ENCODE measurements at places on chromosomes 2 and 18.

- no peak for DNase-seq
Measured at GRCh38 chr2:30511122-30512083, 64.4 kb downstream of the LCLAT1 start.

DNA sequence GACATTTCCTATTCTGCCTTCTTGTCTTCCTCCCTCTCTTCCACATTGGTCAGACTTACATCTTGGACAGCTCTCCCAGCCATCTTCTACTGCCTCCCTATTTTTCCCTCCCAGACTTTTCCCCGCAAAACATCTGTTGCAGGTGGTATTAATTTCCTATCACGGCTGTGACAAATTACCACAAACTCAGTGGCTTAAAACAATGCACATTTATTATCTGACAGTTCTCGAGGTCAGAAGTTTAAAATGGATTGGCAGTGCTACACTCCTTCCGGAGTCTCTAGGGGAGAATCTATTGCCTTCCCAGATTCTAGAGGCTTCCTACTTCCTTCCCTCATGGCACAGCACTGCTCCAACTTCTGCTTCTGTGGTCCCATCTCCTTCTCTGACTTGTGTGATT, 33.3 kb downstream of the STRADB start:
- DNase-seq: no peak

DNA sequence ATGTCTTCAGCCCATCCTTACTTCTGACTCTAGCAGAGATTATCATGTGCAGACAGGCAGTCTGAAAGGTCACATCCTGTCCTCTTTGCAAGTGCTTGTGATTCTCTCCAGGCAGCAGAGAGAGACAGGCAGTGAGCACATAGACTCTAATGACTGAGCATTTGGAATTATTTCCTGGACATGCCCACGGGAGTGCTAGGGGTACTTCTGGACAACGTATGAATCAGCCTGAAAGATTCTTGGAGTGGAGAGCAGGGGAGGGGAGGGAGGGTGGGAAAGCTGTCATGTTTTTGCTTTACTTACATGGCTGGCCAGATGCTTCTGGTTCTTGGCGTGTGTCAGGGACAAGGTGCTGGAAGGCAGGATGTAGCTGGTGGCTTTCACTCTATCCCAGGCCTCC, 150.6 kb downstream of the RIF1 start:
- DNase-seq: no peak

- DNase-seq: no peak
Measured at GRCh38 chr2:64869126-64869525, 120.1 kb upstream of the SLC1A4 start.

DNA sequence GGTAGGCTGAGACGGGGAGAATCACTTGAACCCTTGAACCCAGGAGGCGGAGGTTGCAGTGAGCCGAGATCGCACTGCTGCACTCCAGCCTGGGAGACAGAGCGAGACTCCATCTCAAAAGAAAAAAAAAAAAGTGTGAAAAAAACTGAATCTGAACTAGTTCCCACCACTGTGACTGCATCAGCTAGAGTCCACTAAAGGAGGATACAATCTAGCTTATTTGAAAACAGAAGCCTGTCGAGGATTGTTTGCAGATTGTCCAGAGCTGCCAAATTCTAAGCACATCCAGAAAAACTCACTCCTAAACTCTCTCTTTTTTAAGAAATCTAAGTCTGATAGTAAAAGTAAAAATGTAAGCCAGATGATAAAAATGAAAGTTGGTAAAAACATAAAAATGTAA, 10.6 kb downstream of the GFPT1 start:
- no peak for DNase-seq

DNA sequence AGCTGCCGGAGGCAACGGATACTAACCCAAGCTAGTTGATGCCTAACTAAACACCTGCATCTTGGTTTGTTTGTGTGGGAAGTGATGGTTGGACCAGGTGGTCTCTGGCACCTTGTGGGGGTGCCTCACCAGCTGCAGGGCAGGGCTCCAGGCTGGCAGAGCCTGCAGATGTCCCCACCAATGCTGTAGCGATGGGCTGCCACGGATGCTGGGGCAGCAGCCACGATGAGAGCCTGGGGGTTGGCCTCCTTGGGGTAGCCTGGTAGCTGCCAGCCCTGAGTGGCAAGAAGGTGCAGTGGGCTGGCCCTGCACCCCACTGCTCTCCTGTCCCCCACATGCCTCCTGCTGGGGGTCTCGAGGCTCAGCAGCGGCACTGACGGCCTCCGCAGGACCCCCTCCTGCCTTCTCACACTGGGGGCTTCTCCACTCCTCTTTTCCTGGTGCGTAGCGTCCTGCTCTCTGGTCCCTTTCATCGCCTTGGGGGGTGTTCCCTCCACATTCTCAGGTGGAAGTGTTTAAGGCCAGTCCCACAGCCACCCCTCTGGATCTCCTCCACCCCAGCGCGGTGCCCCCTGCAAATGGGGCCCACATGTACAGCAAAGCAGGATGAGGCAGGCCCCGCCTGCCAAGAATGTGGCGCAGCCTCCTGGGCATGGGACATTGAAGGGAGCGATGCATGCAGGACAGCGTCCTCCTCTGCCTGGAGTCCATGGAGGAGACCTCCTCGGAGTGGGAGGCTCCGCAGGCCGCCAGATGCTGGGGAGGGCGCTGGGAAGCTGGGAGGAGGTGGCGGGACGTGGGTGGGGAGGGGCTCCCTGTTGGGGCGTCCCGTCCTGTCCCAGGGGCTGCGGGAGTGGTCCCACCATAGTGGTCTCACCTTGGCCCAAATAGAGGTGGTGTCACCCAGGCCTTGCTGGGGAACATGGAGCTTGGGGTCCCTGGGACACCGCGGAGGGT, 173.1 kb downstream of the ASB1 start:
- DNase-seq: no peak

- DNase-seq: no peak
Measured at GRCh38 chr2:24816884-24817283, 23.7 kb downstream of the CENPO start.

DNA sequence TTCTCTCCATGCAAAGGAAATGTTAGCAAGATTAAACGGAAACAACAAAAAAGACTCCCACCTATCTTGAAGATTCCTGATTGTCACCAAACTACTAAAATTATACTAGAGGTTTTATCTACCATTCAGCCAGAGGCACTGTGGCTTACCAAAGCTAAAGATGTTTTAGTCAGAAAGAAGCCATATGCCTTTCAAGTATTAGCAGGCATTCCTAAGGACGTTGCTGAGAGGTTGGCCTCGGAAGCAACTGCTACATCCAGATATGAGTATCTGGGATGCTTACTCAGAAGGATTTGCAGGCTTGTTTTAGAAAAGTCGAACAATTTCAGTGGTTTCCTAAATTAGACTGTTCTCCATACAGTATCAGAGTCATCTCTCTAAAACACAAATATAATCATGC, 88.3 kb upstream of the UBE2E3 start:
- DNase-seq: no peak

DNA sequence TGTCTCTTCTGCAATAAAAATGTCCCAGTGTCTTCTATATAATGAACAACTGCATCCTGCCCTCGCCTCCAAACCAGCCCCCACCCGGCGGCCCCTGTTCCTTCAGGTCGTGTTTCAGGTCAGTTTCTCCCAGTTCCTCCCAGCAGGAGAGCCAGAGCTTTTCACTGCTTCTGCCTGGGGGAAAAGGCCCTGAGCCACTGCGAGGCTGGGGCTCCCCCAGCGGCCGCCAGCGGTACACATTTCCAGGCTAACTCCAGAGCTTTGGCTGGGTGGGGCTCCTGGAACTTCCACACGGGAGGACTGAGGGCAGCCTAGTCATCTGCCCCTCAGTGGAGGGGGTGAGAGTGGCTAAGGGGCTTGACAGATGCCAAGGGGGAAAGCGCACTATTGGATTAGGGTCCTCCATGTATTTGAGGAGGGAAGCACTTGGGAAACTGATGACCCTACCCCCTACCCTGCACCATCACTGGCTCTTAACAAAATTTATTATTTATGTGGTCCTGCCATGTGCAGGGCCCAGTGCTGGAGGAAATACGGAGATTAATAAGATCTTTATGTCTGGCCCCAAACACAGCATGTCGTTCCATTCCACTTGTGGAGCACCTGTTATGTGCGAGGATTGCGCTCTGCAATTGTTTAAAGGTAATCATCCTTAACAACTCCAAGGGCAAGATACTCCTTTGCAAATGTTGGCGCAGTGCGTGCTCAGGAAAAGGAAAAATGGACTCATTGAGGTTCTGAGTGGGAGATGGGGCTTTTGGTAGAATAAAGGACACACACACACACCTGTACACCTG, 17.3 kb upstream of the CYS1 start:
- DNase-seq: peak; percentile 75

GRCh38 chr2:11491348-11491933, 25.5 kb upstream of the E2F6 start:
- DNase-seq: no peak

GRCh38 chr2:68251855-68252399, 405 bp downstream of the PPP3R1 start:
- no peak for DNase-seq

- DNase-seq: no peak
Measured at GRCh38 chr2:11773747-11774525, 27.5 kb downstream of the LPIN1 start.

- no peak for DNase-seq
Measured at GRCh38 chr2:187081461-187081860, 232.5 kb upstream of the ZSWIM2 start.

DNA sequence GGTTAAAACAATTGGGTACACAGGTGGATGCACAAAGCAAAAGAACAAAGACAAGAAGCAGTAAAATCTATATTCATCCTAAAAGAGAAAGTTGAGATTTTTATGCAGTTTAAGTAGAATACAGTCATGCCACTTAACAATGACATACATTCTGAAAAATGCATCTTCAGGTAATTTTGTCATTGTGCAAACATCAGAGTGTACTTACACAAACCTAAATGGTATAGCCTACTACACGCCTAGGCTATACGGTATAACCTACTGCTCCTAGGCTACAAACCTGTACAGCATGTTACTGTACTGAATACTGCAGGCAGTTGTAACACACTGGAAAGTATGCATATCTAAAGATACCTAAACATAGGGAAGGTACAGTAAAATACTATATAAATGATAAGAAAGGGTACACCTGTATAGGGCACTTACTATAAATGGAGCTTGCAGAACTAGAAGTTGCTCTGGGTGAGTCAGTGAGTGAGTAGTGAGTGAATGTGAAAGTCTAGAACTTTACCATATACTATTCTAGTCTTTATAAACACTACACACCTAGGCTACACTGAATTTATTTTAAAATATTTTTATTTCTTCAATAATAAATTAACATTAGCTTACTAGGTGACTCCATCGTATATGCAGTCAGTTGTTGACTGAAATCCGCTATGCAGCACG, 132.9 kb downstream of the BARD1 start:
- DNase-seq: no peak

GRCh38 chr2:37635504-37636380, 35.7 kb downstream of the CDC42EP3 start:
- DNase-seq: peak; percentile 19

GRCh38 chr2:218030409-218031195, 27.8 kb upstream of the TNS1 start:
- DNase-seq: no peak

DNA sequence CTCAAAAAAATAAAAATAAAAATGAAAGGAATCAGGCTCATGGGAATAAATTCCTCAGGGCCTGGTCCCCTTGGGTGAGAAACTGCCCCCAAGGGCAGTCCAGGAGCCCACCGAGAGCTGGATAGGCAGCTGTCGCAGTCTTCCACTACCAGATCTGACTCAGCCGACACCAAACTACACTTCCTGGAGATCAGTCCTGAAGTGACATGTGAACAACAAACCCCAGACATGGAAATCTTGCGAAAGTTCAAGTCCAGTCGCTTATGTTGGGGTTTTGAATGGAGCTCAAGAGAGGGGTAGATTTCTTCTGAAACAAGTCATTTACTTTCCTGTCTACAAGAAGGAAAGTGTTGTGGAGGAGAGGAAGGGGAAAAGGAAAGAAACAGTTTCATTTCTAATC, 12.9 kb downstream of the ADCY3 start:
- DNase-seq: no peak

- DNase-seq: no peak
Measured at GRCh38 chr2:151770995-151771394, 36.7 kb upstream of the NEB start.

GRCh38 chr2:96987301-96987909, 1.0 kb upstream of the FAM178B start:
- no peak for DNase-seq

- no peak for DNase-seq
Measured at GRCh38 chr2:160602073-160602472, 108.5 kb upstream of the RBMS1 start.

GRCh38 chr2:42036413-42036812, 11.4 kb upstream of the PKDCC start:
- no peak for DNase-seq

DNA sequence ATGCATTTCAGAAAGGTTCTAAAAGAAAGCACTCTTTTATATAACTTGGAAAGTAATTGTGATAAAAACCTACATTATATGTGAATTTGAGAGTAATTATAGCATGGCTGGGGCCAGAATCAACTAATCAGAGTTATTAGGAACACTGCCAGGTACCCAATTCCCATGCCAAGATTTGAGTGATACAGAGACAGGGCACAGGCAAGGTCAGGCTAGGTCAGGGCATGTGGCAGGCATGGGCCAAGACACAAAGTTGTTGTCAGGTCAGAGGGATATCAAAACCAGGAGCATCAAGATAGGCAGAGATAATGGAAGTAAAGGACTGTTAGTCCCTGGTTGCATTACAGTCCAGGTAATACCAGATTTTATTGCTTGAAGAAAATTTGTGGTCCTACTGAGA, 87.4 kb downstream of the MYO3B start:
- no peak for DNase-seq

DNA sequence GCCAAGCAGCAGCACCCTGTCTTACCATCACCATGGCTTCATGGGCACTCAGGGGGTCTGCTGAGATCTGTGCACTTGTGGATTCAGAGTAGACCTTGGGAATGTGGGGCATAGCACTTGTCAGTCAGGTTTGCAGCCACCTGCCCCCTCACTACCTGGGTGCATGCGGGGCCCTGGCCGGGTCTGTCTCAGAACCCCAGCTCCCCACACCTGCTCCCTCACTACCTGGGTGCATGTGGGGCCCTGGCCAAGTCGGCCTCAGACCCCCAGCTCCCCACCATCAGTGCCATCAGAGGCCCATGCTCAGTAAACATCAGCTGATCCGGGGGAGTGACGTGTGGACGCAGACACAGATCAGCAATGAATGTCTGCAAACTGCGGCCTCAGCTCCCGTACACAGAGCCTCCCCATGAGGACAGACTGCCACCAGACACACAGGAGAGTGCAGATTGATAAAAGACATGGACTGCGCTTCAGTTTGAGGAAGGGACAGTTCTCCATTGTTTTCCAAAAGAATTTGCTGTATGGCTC, 205.1 kb downstream of the GLI2 start:
- no peak for DNase-seq

- DNase-seq: peak; percentile 88
Measured at GRCh38 chr2:237421542-237422116, 7.7 kb upstream of the COL6A3 start.

DNA sequence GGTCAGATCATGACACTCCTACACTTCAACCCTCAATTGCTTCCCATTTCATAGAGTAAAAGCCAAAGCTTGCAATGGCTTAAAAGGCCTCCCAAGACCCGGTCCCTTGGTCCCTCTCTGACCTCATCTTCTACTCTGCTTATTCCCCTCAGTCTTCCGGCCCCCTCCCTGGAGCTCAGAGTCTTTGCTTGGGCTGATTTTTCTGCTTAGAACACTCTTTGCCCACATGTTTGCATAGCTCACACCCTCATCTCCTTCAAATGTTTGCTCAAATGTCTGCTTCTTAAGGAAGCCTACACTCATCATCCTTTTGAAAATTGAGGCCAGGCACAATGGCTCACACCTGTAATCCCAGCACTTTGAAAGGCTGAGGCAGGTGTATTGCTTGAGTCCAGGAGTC, 65.6 kb upstream of the CAPN13 start:
- no peak for DNase-seq
